ENCODE measurements at places on chromosomes 16 and 17.

GRCh38 chr17:55770196-55770870 lies 19.5 kb downstream of the PCTP start:
- DNase-seq: no peak

GRCh38 chr16:27330542-27330941 lies 16.8 kb downstream of the IL4R start:
- DNase-seq: no peak

GRCh38 chr16:4169415-4169814 lies 53.2 kb upstream of the ADCY9 start:
- DNase-seq: no peak

DNA sequence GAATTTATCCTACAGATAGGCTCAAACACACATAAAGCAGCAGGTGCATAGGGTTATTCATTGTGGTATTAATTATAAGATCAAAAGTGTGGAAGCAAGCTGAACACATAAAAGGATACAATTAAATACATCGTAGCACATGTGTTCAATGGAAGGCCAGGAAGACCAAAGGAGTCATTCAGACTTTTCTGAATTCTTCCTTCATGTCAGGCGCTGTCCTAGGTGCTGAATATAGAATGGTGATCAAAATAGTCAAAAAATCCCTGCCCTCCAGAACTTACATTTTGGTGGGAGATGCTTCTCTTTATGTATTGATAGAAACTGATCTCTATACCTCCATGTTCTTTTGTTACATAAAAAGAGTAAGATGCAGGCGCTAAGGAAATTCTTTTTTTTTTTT lies 439.0 kb upstream of the ASIC2 start:
- no peak for DNase-seq

DNA sequence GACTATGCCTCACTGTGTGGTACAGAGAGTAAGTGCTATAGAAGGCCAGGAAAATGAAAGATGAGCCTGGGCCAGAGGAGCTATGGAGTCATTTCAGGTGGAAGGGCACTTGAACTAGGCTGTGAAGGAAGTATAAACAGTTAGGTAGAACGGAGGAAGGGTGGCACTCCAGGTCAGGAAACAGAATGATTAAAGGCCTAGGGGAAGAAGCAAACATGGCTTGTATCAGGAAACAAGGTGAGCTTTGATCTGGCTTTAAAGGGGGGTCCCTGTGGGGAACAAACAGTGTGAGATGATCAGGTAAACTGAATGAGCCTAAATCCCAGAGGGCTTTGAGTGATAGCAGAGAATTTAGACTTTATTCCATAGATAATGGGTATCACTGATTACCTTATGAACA lies 16.9 kb downstream of the MAP3K3 start:
- no peak for DNase-seq

DNA sequence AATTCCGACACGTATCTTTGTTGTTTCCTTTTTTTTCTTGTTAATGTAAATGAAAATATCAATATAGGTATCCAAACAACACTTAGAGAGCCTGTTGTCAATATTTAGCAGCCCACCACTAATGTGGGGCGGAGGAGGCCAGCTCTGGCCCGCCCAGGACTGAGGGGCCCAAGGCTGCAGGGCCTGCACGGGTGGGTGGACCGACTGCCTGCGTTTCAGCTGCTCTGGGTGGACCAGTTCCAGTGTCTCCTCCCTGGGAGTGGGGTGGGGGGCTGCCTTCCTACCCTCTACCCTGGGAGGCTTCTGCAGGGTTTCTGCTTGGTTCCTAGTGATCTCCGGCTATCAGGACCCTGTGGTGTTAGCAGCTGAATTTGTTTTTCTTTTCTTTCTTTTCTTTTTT lies 15.9 kb upstream of the ADGRG1 start:
- no peak for DNase-seq

DNA sequence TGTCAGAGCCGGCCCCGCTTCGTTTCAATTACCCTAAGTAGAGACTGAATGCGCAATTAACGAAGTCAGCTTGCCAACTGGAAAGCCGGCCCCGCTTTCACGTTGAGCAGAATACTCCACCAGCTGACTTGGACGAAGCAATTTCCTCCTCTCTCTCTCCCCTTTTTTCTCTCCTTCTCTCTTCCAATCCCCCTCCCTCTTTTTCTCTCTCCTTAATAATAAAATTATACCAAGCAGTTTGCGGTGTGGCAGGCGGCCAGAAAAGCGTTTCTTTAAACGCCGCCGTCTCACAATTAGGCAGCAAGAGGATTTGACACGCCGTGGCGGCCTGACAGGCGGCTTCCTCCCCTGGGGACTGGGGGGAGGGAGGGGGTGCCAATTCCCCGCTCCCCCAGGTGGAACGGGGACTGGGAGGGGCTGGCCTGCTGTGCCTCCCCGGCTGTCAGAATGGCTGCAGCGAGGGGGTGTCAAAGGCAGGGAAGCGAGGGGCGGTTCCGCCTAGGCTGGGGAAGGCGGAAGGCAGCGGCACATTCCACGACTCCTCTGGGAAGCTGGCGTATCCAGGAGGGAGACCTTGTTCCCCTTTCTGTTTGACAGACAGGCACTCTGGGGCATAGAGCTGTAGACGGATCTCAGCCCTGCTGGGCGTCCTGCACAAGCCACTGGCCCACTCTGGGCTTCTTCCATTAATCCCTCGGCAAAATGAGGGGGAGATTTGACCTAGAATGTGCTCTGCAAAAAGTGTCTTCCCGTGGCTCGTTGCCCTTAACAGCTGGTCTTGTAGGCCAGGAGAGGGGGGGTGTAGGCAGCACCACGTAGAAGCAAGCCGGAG lies 52.7 kb downstream of the SREBF1 start:
- no peak for DNase-seq

DNA sequence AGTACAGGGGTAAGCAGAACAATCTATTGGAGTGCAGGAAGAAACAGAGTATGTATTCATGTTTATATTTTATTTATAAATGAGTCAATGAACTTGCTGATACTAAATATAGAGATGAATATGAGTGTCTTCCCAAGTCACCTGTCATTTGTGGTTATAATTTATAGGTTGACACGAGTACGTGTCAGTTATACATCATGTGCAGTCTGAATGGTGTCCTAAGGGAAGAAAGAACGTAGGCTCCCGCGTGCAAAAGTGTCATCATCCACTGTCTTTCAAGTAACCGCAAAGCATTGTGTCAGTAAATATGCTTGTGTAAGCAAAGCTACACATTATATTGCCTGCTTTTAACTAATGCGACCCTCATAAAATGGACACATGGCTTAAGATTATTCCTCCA lies 786.1 kb downstream of the KCNJ2 start:
- DNase-seq: no peak
